ENCODE measurements at places on chromosomes 16 and 17. TPM values are rescaled to one million over a fixed set of nuclear protein-coding genes. Genes with fewer than 3 reads are reported as not detected.

Gene SALL1
- 0.06 TPM for polyA plus RNA-seq

- no peak for DNase-seq
These were observed 2.5 kb downstream of the UBE2I start for GRCh38 chr16:1311738-1312466.

DNA sequence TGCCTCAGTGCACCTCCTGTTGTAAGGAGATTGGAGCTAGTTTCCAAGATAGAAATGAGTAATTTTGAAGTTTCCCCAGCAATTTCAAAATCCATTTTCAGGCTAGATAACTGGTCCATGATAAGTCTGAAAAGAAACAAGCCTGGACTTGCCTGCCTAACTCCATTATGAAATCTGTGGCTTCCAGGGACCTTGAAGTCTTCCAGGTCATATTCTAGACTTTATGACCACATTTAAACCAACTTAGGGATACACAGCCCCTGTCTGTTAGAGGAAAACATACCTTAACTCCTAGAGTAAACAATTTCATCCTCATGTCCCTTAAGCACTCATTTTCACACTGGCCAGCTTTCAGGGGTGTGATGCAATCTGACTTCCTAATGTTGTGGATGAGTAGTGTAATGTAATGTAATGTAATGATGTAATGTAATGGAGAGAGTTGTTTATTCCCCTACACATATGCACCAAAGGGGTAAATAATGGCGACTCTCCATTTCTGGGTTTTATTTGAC lies 96.7 kb upstream of the FAM20A start:
- peak; percentile 41 for DNase-seq

GRCh38 chr17:81427173-81428120 lies 32.2 kb downstream of the BAHCC1 start:
- no peak for DNase-seq

- no peak for DNase-seq
These were observed 81.8 kb upstream of the TBC1D3K start for GRCh38 chr17:37842401-37842800.

DNA sequence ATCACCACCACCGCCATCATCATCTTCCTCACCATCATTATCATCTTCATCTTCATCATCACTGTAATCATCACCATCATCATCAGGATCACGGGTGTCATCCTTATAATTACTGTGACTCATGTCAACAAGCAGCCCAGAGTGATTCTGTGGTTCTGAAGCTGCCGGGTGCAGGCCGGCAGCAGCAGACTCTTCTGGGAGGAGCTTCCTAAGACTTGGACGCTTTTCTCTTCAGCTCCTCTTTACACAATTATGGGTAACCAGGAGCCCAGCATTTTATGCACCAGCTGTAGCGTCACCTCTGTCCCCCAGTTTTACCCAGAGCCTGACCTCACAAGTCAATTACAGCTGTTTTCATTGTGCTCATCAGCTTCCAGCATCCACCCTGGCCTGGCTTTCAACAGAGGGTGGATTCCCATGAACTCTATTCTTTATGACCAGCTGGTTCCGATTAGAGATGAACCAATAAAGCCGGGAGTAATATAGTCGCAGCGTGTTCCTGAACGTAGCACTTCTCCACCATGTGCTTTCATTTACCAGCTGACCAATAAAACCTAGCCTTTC lies 275.8 kb downstream of the FOXL1 start:
- peak; percentile 70 for DNase-seq

DNA sequence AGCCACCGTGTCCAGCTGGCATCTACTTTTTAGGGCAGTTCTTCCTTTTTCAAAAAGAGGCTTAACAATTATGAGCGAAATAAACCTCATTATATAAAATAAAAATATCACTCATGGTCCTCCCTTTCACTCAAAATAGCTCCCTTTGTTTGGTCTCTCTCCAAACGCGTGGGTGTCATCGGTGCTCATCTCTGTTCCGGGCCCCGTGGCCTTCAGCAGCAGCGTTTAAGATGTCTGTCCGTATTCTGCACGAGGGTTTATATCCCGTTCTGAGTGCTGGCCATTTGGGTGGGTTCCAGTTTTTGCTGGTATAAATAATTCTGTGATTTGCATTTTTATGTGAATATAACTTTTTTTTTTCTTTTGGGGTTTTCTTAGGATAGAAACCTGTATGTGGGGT lies 33.4 kb downstream of the PRMT7 start:
- no peak for DNase-seq

All from hindlimb muscle (tissue), 1 donor.